ENCODE measurements at places on chromosomes 7 and 10.

GRCh38 chr7:145212050-145212449, 376.2 kb upstream of the TPK1 start:
- no peak for DNase-seq

GRCh38 chr10:51691135-51691534, 8.3 kb downstream of the CSTF2T start:
- DNase-seq = no peak

GRCh38 chr7:1787241-1787640, 117.2 kb downstream of the ELFN1 start:
- DNase-seq = no peak

DNA sequence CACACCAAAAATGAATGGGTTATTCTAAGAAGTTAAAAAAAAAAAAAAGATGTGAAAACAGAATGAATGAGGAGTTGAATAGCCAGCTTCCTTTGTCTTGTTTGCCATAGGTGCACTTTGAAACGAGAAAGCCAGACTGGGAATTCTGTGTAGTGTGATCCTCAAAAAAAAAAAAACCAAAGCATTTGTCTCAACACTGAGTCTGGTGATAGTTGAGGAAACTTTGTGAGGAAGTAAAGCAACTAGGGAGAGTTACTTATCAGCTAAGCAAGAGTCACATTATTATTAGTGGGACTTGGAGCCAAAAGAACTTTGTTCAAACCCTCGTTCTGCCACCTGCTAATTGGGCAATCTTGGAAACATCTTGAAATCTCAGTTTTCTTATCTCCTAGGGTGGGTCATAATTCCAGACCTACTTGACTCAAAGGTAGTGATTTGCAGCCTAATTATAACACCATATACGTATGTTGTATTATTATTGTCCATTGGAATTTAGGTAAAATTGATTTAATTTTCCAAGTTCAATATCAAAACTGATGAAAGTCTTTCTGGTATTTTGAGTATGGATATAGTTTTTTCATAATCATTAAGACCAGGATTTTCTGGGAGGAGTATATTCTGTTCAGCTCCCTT, 99.8 kb upstream of the GJD4 start:
- DNase-seq = no peak

GRCh38 chr7:255721-256361, 34.1 kb upstream of the FOXL3 start:
- DNase-seq = no peak

DNA sequence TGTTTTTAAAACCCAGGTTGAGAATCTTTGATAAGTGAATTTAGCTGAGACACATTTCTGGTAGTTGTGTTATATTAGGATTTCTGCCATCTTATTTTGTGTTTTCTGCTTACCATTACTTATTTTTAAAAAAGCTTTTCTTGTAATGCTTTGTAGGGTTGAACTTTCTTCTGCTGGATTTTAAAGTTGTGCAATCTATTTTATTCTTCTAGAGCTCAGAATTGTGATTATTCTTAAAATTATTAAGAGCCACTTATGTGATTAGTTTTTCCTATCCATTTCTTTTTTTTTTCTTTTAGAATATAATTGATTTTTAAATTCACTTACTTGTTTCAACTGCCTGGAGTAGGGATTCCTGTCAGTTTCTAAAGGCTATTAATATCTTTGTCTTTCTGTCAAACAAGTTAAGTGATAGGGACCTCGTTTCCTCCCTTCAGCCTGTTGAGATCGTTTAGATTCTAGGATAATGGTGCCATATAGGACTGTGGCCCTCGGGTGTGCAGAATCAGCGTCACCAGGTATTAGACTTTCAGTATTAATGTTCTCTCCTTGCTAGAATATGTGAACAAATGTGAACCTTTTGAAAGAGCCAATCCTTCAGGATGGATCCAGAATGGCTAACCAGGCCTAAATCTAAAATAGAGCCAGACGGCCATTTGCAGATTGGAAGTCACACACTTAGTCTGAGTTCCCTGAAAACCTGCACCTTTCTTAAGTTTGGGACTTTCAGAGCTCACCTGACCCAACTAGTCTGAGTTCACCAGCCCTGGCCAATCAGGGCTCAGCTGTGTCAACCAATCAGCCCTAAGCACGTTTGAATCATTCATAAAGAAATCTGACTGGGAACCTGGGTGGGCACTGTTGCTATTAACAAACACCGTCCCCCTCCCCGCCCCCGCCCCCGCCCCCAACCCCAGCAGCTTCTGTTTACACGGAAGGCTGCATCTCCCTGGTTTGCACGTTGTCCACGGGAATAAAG, 26.2 kb downstream of the CUX1 start:
- no peak for DNase-seq

GRCh38 chr7:69605070-69605469, 6.8 kb downstream of the AUTS2 start:
- no peak for DNase-seq

DNA sequence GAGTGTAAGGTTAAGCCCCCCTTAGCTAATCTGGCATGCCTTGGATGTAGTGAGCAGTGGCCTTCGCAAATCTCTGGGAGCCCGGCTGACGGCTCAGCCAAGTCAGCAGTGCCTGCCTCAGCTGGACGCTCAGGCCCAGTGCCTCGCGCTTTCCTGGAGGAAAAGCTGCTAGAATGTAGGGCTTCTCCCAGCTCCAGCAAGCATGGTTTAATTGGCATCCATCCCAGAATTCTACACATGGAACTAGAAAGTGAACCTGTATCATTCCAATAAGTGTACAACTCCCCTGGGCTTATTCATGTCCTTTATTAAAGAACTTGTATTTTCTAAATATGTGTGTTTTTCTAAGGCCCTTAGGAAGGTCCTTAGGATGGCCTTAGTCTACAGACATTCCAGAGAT, 287.8 kb upstream of the SHH start:
- no peak for DNase-seq

DNA sequence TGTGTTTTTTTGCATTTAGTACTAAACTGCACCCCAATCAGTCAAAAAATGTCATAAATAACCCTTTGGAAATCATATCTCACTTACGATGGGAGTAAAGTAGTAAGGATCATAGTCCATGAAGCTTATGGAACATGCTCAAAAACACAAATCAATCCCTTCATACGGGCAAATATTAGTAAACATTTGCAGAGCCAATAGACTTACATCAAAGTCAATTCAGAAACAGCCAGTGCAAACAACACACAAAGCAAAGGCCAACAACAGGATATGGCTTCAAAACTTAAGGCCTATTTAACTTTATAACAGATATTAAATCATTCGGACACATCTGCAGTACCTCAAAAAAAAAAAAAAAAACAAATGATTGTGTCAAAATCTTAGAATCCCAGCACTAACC, 32.1 kb downstream of the SGCE start:
- DNase-seq = no peak

GRCh38 chr7:37052705-37053104, 328.4 kb upstream of the AOAH start:
- no peak for DNase-seq

- DNase-seq = no peak
These were observed 138.9 kb upstream of the COBL start for GRCh38 chr7:51455513-51455912.

GRCh38 chr7:70775570-70776156, 356.3 kb upstream of the GALNT17 start:
- no peak for DNase-seq

- no peak for DNase-seq
These were observed 162.5 kb downstream of the MAD1L1 start for GRCh38 chr7:2070151-2070763.

GRCh38 chr10:132145002-132145401, 41.7 kb upstream of the DPYSL4 start:
- DNase-seq = no peak

GRCh38 chr7:26857506-26858240, 6.7 kb downstream of the SKAP2 start:
- DNase-seq = no peak

DNA sequence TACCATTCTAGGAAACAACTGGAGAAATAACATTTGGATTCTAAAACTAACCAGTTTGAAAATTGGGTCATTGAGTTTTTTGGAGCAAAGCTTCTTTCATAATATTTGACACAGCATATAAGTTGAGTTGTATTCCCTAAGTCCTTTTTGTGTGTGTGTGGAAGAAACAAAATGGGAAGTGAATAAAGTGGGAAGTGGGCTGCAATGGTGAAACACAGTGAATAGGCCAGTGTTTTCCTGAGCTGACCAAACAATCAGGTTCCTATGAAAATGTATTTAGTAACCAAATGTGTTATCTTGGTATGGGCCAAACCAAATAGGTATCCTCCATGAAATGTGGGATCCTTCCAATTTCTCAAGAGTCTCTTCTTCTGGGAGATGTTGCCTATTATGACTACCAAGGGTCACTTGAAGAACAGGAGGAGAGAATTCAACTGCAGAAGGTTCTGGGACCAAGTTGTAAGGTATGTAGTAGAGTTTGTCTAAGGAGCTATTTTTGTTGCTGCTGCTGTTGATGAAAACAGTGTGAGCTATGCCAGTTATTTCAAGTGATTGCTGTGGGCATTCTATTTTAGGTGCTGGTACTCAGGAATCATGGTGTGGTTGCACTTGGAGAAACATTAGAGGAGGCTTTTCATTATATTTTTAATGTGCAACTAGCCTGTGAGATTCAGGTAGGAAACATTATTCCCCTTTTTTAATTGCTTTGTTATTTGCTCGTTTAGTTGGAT, 88.3 kb upstream of the MXI1 start:
- no peak for DNase-seq

- DNase-seq = no peak
These were observed 26.0 kb downstream of the HSPA12A start for GRCh38 chr10:116716381-116716780.

DNA sequence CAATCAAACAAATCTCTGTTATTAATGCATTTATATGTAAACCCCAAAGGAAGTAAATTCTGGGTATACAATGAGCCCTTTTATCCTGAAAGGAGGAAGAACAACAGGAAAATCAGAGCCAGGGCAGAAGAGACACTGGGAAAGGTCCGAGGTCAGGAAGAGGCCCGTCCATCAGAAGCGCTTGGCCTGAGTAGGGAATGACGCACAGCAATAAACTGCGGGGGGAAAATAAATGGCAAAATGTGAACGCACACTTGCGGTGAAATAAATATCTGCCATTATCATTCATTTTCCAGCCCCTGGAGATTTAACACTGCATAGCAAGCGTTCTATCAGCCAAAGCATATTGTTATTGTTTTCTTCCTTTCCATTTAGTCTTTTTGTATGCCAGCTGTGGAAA, 243.4 kb downstream of the COBL start:
- DNase-seq = no peak

DNA sequence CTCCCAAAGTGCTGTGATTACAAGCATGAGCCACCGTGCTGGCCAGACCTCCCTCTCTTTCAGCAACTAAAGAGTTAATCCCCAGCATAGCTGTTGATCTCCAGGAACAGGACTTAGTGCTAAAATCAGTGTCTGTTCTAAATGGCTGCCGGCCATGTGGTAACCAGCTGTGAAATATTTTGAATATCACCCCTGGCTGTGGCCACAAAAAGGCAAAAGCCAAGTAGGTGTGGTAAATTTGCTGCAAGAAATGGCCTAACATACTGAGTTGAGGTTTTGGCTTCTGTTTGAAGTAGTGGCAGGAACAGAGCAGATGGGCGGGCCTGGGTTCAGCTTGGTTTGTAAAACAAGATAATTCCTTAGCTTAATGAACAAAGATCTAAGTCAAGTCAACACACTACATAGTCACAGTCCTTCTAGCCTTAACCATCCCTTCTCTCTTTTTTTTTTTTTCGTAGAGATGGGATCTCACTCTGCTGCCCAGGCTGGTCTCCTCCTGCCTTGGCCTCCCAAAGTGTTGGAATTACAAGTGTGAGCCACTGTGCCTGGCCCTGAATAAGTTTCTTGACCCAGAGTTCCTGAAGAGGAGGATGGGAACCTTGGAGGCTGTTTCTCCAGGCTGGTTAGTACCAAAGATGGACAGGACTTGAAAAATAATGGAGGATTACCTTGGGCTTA, 22.7 kb upstream of the AGFG2 start:
- no peak for DNase-seq

GRCh38 chr7:134727711-134728110, 51.7 kb upstream of the CALD1 start:
- no peak for DNase-seq

All from activated naive CD8-positive, alpha-beta T cell treated with anti-CD3 and anti-CD28 coated beads, Interleukin-2, amount 50 U/mL, for 16 hours (primary cell).